ENCODE measurements at places on chromosomes 1 and 21. TPM values are rescaled to one million over a fixed set of nuclear protein-coding genes. Genes with fewer than 3 reads are reported as not detected.

The RGS18 gene
- not detected for total RNA-seq

DNA sequence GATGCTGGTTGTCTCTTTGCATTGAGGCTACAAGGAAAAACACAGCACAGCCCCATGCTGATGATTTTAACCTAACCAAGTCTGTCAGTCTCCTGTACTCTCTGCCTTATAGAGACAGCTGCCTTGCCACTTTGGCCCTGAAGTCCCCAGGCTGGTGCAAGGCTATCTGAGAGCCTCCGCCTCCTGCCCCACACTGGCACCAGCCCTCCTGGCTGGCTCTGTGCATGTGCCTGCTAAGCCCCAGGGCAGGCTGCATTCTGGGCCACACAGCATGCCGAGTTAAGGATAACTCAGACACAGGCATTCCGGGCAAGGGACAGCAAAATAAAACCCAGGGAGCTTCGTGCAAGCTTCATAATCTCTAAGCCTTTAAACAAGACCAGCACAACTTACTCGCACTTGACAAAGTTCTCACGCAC, 910 bp downstream of the RUNX1 start:
- H3K36me3 ChIP-seq = no peaks in the 10 kb centered on the region
- no peak for DNase-seq
- peaks cover 50% of the 10 kb centered on the region for H3K4me1 ChIP-seq
- H3K4me3 ChIP-seq = no peak overlapping the region

- no peak overlapping the region for H3K4me3 ChIP-seq
- H3K27ac ChIP-seq = no peak overlapping the region
- H3K27me3 ChIP-seq = peaks cover 5% of the 10 kb centered on the region
- DNase-seq = no peak
- no peaks in the 10 kb centered on the region for H3K36me3 ChIP-seq
Measured at GRCh38 chr1:230568676-230569075, 73.6 kb upstream of the COG2 start.

The NPL gene
- 12.7 TPM for total RNA-seq

GRCh38 chr1:153794624-153795329, 19.6 kb downstream of the SLC27A3 start:
- H3K4me1 ChIP-seq = peaks cover 46% of the 10 kb centered on the region
- H3K27me3 ChIP-seq = peaks cover 4% of the 10 kb centered on the region
- H3K27ac ChIP-seq = peak overlapping the region; percentile 95
- H3K36me3 ChIP-seq = peaks cover 4% of the 10 kb centered on the region
- H3K4me3 ChIP-seq = peak overlapping the region; percentile 90

The FMOD gene
- total RNA-seq = 0.35 TPM

GRCh38 chr1:1219341-1219740, 5.4 kb upstream of the TNFRSF4 start:
- peaks cover 9% of the 10 kb centered on the region for H3K36me3 ChIP-seq
- no peak overlapping the region for H3K27ac ChIP-seq
- H3K27me3 ChIP-seq = no peaks in the 10 kb centered on the region
- DNase-seq = no peak
- H3K4me1 ChIP-seq = no peaks in the 10 kb centered on the region
- no peak overlapping the region for H3K4me3 ChIP-seq

GRCh38 chr1:239587066-239587465, 200.7 kb downstream of the CHRM3 start:
- no peaks in the 10 kb centered on the region for H3K4me1 ChIP-seq
- no peaks in the 10 kb centered on the region for H3K36me3 ChIP-seq
- no peak overlapping the region for H3K4me3 ChIP-seq
- H3K27ac ChIP-seq = no peak overlapping the region
- no peaks in the 10 kb centered on the region for H3K27me3 ChIP-seq
- DNase-seq = no peak

GRCh38 chr21:44397431-44398031, 44.1 kb downstream of the TRPM2 start:
- no peaks in the 10 kb centered on the region for H3K36me3 ChIP-seq
- no peak overlapping the region for H3K4me3 ChIP-seq
- H3K4me1 ChIP-seq = no peaks in the 10 kb centered on the region

The LEMD1 gene
- 10.2 TPM for total RNA-seq

DNA sequence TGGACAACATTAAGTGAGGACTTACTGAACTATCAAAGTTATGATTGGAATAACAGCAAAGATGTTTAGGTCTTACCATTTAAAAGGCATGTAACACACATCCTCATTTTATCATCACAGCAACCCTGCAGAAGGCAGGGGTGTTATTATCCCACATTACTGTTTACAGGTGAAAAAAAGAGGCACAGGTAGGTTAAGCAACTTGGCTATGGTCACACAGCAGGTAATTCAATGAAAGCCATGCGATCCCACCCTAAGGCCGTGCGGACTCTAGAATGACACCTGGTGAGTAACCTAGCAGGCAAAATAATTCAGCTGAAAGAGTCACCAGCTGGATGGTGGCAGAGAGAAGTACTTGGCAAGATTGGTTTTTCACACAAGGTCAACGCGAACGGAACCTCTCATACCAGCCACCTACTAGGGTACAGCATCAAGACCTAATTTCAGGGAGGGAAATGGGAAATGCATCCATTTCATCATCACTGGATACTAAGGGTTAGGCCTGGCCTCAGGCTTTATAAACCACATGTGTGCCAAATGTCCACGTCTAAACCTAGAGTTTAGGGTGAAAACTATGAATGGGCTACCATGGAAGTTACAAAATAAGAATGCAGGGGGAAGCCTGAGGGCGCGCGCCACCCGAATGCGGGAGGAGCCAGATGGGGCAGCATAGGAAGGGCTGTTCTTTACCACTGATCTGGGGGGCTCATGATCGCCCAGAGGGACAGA, 85.3 kb downstream of the SLC66A1 start:
- H3K4me3 ChIP-seq = no peak overlapping the region
- H3K27me3 ChIP-seq = no peaks in the 10 kb centered on the region
- no peak for DNase-seq
- no peaks in the 10 kb centered on the region for H3K36me3 ChIP-seq
- no peak overlapping the region for H3K27ac ChIP-seq

GRCh38 chr1:2150801-2151200, 43.8 kb downstream of the FAAP20 start:
- no peak for DNase-seq
- H3K4me3 ChIP-seq = no peak overlapping the region
- peaks cover 9% of the 10 kb centered on the region for H3K36me3 ChIP-seq
- H3K27me3 ChIP-seq = no peaks in the 10 kb centered on the region
- H3K27ac ChIP-seq = no peak overlapping the region
- no peaks in the 10 kb centered on the region for H3K4me1 ChIP-seq

DNA sequence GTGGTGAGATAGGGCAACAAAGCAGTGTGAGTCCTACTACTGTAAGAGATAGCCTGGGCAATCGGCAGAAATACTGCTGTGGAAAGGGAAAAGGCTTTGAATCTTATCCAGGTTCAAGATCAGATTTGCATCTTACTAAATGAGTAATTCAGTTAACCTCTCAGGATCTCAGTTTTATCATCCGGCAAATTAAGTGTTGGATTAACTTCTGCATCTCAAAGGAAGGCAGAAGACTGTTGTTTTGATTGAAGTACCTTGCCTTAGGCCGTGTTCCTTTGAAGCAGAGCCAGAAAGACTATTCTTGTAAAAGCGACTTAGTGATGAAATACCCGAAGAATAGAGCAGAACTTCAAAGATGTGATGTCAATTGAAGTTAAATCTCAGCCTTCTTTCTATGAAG, 612.9 kb upstream of the USP24 start:
- DNase-seq = no peak
- no peaks in the 10 kb centered on the region for H3K4me1 ChIP-seq

GRCh38 chr1:2208309-2209239, 14.0 kb upstream of the FAAP20 start:
- H3K27ac ChIP-seq = peak overlapping the region; percentile 50
- peak overlapping the region; percentile 63 for H3K4me3 ChIP-seq
- H3K36me3 ChIP-seq = no peaks in the 10 kb centered on the region
- peaks cover 16% of the 10 kb centered on the region for H3K4me1 ChIP-seq
- DNase-seq = no peak
- H3K27me3 ChIP-seq = no peaks in the 10 kb centered on the region

GRCh38 chr1:110696818-110697217, 22.1 kb upstream of the KCNA3 start:
- no peak overlapping the region for H3K4me3 ChIP-seq
- DNase-seq = no peak
- H3K27ac ChIP-seq = no peak overlapping the region
- H3K27me3 ChIP-seq = peaks cover 19% of the 10 kb centered on the region
- no peaks in the 10 kb centered on the region for H3K36me3 ChIP-seq

The TRIM58 gene
- 1.6 TPM for total RNA-seq

GRCh38 chr1:33973799-33974545, 110.1 kb downstream of the HMGB4 start:
- no peak overlapping the region for H3K4me3 ChIP-seq
- H3K36me3 ChIP-seq = no peaks in the 10 kb centered on the region
- peaks cover 12% of the 10 kb centered on the region for H3K27me3 ChIP-seq
- H3K27ac ChIP-seq = no peak overlapping the region

GRCh38 chr1:83509301-83509781, 489.6 kb downstream of the TTLL7 start:
- H3K4me1 ChIP-seq = no peaks in the 10 kb centered on the region
- H3K36me3 ChIP-seq = no peaks in the 10 kb centered on the region
- H3K4me3 ChIP-seq = no peak overlapping the region
- no peak overlapping the region for H3K27ac ChIP-seq
- H3K27me3 ChIP-seq = no peaks in the 10 kb centered on the region
- no peak for DNase-seq

GRCh38 chr1:155003766-155004351, 1.3 kb downstream of the ZBTB7B start:
- H3K27me3 ChIP-seq = no peaks in the 10 kb centered on the region
- no peaks in the 10 kb centered on the region for H3K36me3 ChIP-seq
- no peak for DNase-seq

DNA sequence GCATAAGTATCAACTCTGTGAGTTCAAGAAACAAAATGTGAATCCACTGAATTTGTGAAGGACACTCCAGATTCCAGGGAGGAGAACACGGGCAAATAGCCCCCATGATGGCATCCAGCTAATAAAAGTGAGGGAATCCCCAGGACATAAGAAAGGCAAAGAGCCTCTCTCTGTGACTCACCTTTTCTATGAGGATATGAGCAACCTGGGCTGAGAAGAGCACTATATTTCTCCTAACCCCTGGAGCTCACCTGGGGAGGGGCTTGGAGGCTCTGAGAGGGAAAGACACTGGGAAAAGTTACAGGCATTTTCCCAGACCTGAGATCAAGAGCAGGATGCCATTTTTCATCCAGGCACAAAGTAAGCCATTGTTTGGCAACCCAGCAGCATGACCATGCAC, 1298.8 kb downstream of the PLA2G4A start:
- H3K27ac ChIP-seq = no peak overlapping the region
- H3K4me3 ChIP-seq = no peak overlapping the region
- H3K27me3 ChIP-seq = no peaks in the 10 kb centered on the region
- DNase-seq = no peak
- no peaks in the 10 kb centered on the region for H3K36me3 ChIP-seq

DNA sequence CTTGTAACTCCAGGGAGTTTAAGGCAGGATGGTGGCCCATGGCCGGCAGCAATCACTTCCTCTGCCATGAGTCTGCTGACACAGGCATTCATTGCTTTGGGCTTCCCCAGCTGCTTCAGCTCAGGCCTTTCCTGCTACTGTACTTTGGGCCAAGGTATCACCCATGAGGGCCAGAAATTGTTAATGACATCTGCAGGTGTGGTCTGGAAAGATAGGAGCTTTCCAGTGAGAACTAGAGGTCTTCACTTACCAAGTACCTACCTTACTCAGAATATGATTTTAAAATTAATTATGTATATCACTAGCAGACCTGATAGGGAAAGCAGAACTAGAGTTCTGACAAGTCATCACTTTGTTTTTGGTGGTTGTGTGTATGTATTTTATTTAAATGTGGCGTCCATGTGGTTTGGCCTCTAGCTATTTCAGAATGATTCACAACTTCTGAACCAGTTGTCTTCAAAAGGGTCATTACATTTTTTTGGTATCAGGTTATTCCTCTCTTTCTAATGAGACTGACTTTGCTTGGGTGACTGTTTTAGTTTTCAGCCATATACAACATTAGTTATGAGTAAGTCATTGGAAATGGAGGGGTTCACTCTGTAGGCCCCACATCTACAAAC, 2.7 kb downstream of the RGL1 start:
- H3K4me1 ChIP-seq = peaks cover 57% of the 10 kb centered on the region
- no peak for DNase-seq
- peaks cover 7% of the 10 kb centered on the region for H3K36me3 ChIP-seq

The KCNE2 gene
- total RNA-seq = 0.39 TPM

- H3K4me1 ChIP-seq = peaks cover 16% of the 10 kb centered on the region
- no peak for DNase-seq
- H3K27ac ChIP-seq = no peak overlapping the region
- H3K36me3 ChIP-seq = no peaks in the 10 kb centered on the region
- H3K4me3 ChIP-seq = no peak overlapping the region
Measured at GRCh38 chr1:202553560-202554038, 156.7 kb downstream of the SYT2 start.

GRCh38 chr1:93652323-93652949, 29.2 kb downstream of the BCAR3 start:
- H3K4me3 ChIP-seq = no peak overlapping the region

DNA sequence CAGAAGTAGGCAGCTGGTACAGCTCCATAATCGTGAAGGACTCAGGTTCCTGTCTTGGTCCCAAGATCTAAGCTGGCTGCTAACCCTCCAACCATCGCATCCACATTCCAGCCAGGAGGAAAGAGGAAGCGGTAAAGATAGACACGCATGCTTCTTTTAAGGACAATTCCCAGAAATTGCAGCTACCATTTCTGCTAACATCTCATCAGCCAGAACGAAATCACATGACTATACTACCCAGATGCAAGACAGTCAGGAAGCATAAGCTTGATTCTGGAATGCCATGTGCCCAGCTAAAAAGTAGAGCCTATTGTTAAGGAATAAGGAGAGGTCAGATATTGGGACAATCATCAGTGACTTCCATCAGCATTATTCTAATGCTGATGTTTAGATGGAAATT, 110.4 kb downstream of the EPHB2 start:
- H3K4me3 ChIP-seq = no peak overlapping the region
- peaks cover 50% of the 10 kb centered on the region for H3K4me1 ChIP-seq
- no peaks in the 10 kb centered on the region for H3K36me3 ChIP-seq
- H3K27me3 ChIP-seq = no peaks in the 10 kb centered on the region
- no peak overlapping the region for H3K27ac ChIP-seq

GRCh38 chr1:71179997-71180396, 99.2 kb upstream of the ZRANB2 start:
- H3K4me3 ChIP-seq = no peak overlapping the region
- no peaks in the 10 kb centered on the region for H3K4me1 ChIP-seq
- H3K36me3 ChIP-seq = no peaks in the 10 kb centered on the region
- no peak for DNase-seq
- no peak overlapping the region for H3K27ac ChIP-seq

The GPR52 gene
- total RNA-seq = 0.75 TPM

DNA sequence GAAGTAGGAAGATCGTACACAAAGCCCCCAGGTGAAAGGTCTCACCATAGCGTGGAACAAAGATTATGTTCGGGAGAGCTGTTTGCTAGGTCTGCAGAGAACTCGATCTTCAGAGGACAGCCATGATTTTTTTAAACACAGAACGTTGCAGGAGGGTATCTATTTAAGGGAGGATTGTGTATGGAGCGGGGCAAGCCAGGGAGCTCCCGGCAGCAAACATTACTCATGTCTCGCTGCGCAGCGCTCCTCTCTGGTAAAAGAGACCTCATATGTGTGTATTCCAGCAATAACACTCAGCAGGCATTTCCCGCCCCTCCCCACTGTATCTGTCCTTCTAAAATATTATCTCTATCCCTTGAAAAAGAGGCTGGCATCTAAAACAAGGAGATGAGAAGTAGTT, 2.7 kb downstream of the GLIS1 start:
- no peak for DNase-seq
- no peaks in the 10 kb centered on the region for H3K36me3 ChIP-seq
- no peaks in the 10 kb centered on the region for H3K4me1 ChIP-seq

- H3K36me3 ChIP-seq = no peaks in the 10 kb centered on the region
- H3K4me3 ChIP-seq = no peak overlapping the region
- DNase-seq = no peak
- H3K27ac ChIP-seq = no peak overlapping the region
Measured at GRCh38 chr1:118158924-118159323, 26.1 kb downstream of the SPAG17 start.
